ENCODE measurements at places on chromosomes 12 and 14. TPM values are rescaled to one million over a fixed set of nuclear protein-coding genes. Genes with fewer than 3 reads are reported as not detected.

DNA sequence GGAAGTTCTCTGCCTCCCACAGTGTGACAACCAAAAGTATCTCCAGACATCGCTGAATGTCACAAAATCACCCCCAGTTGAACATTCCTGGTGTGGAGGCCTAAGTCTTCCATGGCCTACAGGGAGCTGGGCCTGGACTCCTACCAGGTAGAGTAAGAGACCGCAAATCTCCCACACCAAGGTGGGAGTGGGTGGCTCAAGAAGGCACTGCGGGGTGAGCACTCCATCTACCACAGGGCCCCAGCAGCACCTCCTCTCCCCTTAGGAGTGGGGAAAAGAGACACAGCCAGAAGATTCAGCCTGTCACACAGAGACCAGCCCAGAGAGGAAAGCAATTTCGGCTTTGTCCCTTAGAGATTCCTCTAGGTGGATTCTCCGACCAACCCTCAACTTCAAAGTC is 25.5 kb downstream of the LRTM2 start:
- no peak for DNase-seq

- DNase-seq = no peak
Observed at GRCh38 chr12:2282318-2282717, 229.5 kb downstream of the CACNA1C start.

DNA sequence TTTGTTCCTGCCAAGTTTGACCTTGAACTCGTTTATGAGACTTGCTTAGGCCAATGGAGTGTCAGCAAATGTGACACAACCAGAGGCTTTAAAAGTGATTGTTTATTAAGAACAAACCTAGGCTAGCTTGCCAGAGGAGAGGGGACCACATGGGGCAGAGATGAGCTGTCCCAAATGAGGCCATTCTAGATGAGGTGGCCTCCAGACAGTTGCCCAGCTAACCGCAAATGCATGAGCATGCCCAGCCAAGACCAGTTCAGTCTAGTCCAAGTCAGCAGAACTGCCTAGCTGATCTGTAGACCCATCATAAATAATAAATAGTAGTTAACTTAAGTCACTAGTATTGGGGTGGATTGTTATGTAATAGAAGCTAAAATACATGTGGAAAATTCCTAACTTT is 172.8 kb upstream of the DYRK2 start:
- no peak for DNase-seq

GRCh38 chr14:96888593-96888992 is 91.4 kb downstream of the VRK1 start:
- no peak for DNase-seq

DNA sequence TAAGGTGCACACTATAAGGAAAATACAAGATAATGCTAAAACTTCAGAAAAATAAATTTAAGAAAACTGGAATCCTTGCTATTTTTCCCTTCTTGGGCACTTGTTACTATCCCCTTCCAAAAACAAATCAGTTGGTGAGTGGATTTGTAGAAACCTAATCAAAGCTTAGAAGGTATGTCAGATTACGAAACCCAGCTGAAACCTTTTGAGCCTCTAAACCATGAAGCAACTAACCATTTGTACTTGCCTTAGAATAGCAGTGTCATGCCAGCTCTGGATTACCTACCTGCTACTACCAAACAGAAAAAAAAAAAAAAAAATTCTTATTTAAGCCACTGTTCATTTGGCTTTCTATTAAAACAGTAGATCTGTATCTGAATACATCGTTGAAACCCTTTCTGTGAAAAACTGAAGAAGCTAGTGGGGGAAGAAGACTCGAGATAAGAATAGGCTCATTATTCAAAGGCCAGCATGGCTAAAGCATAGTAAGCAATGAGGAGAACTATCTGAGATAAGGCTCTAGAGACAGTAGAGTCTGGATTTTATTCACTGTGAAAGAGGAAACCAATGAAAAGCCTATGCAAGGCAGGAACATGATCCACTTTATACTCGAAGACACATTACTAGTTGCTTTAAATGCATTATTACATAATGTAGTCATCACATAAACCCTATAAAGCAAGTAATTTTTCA is 30.2 kb downstream of the OSBPL8 start:
- no peak for DNase-seq

GRCh38 chr14:88340357-88340756 is 17.3 kb upstream of the KCNK10 start:
- no peak for DNase-seq

GRCh38 chr12:107775093-107775721 is 703 bp downstream of the ASCL4 start:
- peak; percentile 76 for DNase-seq

REM2 gene
- 5.8 TPM for total RNA-seq

ZNF219 gene
- total RNA-seq = 10.7 TPM
